Colonic mucosa (tissue), 4 donors: ENCODE measurements at places on chromosomes 5 and 9. TPM values are rescaled to one million over a fixed set of nuclear protein-coding genes. Genes with fewer than 3 reads are reported as not detected.

The OR1K1 gene
- not detected for total RNA-seq

The AHRR gene
- 1.9 TPM for total RNA-seq

The LURAP1L gene
- 19.3 TPM for total RNA-seq

- no peak for DNase-seq
Measured at GRCh38 chr5:133775584-133776304, 163.4 kb upstream of the FSTL4 start.

The OR1L1 gene
- total RNA-seq, result not detected

GRCh38 chr5:151770383-151771258 lies 1.1 kb upstream of the G3BP1 start:
- DNase-seq, result peak; percentile 67

GRCh38 chr9:137027369-137028262 lies at the start of gene ABCA2:
Gene ABCA2 (minus strand): TSS chr9:137028237. CDS start chr9:137028140, 97 bp downstream.
- DNase-seq, result no peak

- DNase-seq, result no peak
Measured at GRCh38 chr5:19855031-19855430, 133.0 kb downstream of the CDH18 start.

- no peak for DNase-seq
Measured at GRCh38 chr5:33072296-33072695, 361.2 kb downstream of the NPR3 start.

The SAXO1 gene
- total RNA-seq, result not detected

GRCh38 chr5:150143350-150144245 lies 12.0 kb downstream of the PDGFRB start:
- peak; percentile 59 for DNase-seq

- DNase-seq, result no peak
Measured at GRCh38 chr5:17316970-17317459, 99.6 kb downstream of the BASP1 start.
